ENCODE measurements at places on chromosomes 13 and 19. TPM values are rescaled to one million over a fixed set of nuclear protein-coding genes. Genes with fewer than 3 reads are reported as not detected.

- DNase-seq, result no peak
These were observed 72.8 kb upstream of the PCDH8 start for GRCh38 chr13:52921194-52921593.

DNA sequence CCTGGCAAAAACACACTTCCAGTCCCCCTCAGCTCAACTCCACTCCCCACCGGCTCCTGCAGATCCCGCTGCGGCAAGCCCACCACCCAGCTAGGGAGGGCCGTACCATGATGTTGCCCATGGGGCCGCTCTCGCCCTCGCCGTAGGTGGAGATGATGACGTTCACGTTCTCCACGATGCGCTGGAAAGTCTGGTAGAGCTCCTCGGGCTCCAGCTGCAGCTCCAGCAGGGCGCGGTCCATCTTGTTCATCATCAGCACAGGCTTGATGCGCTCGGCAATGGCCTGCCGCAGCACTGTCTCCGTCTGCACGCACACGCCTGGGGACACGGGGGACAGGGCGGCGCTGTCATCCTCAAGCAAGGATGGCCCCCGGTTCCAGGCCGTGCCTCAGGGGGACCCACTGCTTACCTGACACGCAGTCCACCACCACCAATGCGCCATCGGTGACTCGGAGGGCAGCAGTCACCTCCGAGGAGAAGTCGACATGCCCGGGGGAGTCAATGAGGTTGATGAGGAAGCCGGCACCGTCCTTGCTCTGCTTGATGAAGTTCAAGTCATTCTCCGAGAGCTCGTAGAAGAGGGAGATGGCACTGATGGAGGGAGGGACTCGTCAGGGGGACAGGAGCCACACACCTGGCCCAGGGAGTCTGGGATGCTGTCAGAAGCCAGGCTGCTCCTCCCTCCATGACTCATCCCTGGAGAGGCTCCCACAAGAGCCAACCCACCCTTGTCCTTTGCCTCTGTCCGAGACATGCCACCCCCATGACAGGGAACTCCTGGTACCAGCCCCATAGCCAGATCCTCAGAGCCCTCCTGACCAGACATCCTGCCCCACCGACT lies 2.3 kb downstream of the EEF2 start:
- no peak for DNase-seq

The MADCAM1 gene
- 0.10 TPM for polyA plus RNA-seq

The LMTK3 gene
- polyA plus RNA-seq, result 0.04 TPM

The ZNF419 gene
- 8.8 TPM for polyA plus RNA-seq

The IER2 gene
- polyA plus RNA-seq, result 9.1 TPM

The NCAN gene
- polyA plus RNA-seq, result not detected

GRCh38 chr19:9848060-9848459 lies 12.9 kb downstream of the PIN1 start:
- no peak for DNase-seq
